Stimulated activated CD8-positive, alpha-beta memory T cell treated with anti-CD3 and anti-CD28 coated beads, Interleukin-4, amount 100 ng/mL, for 4 hours (primary cell): ENCODE measurements at places on chromosomes 2 and 18.

DNA sequence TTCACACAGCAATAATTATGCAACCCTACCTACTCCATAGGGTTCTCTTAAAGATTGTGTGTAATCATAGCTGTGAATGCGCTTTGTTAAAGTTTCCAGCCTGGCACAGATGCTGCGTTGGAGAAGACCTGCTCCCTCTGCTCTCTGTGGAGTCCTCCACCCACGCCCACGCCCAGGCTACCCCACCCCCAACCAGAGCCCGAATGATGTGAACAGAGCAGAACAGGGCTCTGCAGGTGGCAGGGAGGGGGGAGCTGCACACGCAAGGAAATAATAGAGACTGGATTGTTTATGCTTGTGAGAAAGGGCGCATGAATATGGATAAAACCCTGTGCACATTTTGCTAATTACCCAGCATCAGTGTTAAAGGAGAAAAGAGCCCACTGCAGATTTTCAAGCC, 447.5 kb downstream of the BCL11A start:
- no peak for DNase-seq

GRCh38 chr2:237264480-237265219, 149.3 kb downstream of the COL6A3 start:
- DNase-seq, result no peak

DNA sequence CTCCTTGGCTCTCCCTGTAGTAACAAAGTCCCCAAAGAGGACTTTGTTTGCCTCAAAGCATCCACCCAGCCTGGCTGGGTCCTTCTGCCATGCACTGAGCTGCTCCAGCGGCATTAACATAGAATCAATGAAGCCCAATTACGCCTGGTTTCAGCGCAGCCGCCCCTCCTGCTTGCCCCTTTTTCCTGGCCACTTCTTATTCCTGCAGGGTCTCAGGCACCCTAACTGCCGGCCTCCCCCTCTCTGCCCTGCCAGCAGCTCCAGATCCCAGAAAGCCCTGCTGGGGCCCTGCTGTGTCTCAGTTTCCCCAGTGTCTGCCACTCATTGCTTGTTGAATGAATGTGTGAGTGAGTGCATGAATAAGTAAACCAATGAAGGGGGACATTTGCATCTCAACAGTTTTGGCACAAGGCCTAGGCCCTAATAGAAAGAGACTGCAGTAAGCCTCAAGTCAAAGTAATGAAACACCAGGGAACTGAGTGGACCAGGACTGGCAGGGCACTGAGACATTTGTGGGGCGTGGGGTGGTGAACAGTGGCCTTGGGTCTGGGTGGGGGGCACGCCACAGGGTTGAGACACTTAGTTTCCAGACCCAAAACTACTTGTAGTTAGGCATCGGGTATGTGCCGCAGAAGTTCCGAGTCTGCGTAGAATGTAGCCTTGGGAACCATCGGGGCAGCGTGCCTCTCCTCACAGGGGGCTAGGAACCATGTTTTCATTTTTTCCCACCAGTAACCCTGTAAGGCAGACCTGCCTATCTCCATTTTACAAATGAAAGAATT, 60.6 kb downstream of the SMAD7 start:
- DNase-seq, result no peak

DNA sequence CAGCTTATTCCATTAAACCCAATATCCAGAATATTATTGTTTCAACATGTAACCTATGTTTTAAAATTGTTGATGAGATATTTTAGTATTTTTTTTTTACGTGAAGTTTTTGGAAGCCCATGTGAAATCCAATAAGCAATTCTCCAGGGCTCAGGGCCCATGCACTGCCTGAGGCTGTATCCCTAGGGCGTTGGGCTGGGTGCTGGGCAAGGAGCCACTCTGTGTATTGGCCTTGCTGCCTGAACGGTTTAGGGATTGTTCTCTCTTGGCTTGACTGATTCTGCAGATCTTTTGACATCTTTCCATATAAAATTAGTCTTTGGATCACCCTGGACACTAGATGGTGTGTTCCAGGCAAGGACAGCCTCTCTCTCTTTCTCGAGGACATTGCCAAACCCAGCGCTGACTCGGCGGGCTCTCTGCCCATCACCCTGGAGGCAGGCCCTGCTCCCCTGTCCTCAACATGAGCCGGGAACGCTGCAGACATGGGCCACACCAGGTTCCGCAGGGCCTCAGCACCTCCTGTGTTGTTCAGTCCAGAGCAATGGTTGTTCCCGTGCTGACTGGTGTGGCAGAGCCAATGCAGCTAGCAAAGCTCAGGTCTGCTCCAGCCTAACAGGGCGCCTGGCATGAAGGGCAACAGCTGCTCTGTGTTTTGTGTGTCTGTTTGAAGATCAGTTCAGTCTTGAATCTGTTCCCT, 163.0 kb downstream of the SEPTIN10 start:
- DNase-seq, result no peak

DNA sequence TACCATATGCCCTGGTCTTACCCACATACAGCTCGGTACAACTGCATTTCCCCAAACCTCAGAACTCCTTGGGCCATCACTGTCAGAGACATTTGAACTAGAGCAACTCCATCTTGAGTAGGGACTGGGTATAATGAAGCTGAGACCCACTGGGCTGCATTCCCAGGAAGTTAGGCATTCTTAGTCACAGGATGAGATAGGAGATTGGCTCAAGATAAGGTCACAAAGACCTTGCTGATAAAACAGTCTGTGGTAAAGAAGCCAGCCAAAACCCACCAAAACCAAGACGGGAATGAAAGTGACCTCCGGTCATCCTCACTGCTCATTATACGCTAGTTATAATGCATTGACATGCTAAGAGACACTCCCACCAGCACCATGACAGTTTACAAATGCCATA, 131.3 kb downstream of the PIK3C3 start:
- no peak for DNase-seq

- no peak for DNase-seq
These were observed 157.4 kb downstream of the SUCLG1 start for GRCh38 chr2:84301717-84302116.
